Adipose tissue (tissue), 3 donors: ENCODE measurements at places on chromosomes 1 and 21. TPM values are rescaled to one million over a fixed set of nuclear protein-coding genes. Genes with fewer than 3 reads are reported as not detected.

The SYDE2 gene
- 1.1 TPM for polyA plus RNA-seq

The NBPF10 gene
- polyA plus RNA-seq: 1.5 TPM

The SYNC gene
- polyA plus RNA-seq: 0.56 TPM

The GPR61 gene
- polyA plus RNA-seq: not detected

The TRIM63 gene
- polyA plus RNA-seq: 0.12 TPM
